ENCODE measurements at places on chromosomes 7 and 10.
A peak's percentile ranks its signal among the peaks of the same experiment; 100 is the strongest.

GRCh38 chr7:107960272-107960671 lies 42.7 kb downstream of the LAMB1 start:
- DNase-seq = no peak

GRCh38 chr10:51389415-51390321 lies 309.7 kb downstream of the CSTF2T start:
- DNase-seq = peak; percentile 25

DNA sequence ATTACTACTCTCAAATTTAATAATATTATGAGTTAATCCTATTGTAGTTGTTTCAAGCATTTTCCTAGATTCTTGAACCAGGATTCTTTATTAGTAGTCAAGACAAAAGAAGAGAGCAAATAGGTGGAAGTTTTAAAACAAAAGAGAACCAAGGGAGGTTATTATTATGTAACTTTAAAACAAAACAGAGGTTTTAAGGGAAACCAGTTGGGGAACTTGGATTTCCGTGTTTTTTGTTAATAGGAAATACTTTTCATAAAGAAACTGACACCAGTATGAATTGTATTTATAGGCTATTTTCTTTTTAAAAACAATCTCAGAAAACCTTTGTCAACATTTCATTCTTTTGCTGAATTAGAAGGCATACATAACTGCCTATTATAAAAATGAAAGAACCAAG lies 183.9 kb downstream of the WNT2 start:
- no peak for DNase-seq

- DNase-seq = no peak
These were observed 91.0 kb upstream of the LRRTM3 start for GRCh38 chr10:66834802-66835201.

GRCh38 chr10:7027913-7028808 lies 382.7 kb downstream of the SFMBT2 start:
- no peak for DNase-seq

DNA sequence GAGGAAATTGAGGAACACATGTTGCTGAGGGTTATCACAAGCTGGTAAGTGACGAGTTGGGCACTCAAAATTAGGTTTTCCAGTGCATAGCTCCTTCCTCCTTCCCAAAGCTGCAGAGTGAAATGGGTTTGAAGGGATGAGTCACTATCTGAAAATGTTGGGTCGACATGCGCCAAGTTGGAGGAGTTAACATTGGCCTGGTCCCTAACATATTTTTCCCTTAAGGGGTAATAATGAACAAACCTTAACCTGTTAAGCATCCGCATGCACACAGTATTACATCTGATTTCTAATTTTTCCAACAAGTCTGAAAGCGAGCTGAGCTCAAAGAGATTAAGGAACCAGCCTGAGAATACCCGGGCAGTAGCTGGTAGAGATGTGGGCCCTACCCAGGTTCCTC lies 20.7 kb upstream of the TECTB start:
- DNase-seq = no peak
